ENCODE measurements at places on chromosomes 6 and 20.

- DNase-seq, result no peak
Observed at GRCh38 chr20:19304886-19305415, 92.5 kb downstream of the SLC24A3 start.

DNA sequence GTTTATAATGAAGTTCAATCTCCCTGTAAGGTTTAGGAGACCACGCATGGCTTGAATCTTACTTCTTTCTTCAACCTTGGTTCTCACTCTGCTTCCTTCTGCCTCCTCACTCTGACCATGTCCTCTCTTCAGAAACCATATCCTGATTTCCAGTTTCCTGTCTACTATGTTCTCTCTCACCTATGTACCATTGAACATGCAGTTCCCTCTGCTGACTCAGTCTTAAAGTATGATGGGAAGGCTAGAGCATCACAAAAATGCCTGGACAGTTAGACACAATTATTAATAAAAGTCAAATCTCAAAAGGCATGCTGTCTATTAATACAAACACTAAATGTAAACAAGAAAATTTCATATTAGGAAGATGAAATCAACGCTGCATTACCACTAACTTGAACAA, 151.6 kb downstream of the PRKN start:
- DNase-seq, result no peak

DNA sequence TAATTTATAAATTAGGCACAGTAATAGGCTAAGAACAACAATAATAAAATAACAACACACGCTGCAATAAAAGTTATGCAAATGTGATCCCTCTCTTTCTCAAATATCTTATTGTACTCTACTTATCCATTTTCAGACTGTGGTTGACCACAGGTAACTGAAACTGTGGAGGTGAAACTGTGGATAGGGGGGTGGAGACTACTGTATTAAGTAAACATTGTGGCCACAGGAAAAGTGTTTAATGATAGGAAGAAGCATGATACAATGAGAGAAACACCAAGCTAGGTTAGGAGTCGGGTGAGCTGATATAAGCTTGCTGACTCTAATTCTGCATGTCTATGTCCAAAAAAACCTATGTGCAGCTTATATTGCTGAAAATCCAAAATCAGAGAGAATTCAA, 23.0 kb downstream of the NHLRC1 start:
- DNase-seq, result no peak

DNA sequence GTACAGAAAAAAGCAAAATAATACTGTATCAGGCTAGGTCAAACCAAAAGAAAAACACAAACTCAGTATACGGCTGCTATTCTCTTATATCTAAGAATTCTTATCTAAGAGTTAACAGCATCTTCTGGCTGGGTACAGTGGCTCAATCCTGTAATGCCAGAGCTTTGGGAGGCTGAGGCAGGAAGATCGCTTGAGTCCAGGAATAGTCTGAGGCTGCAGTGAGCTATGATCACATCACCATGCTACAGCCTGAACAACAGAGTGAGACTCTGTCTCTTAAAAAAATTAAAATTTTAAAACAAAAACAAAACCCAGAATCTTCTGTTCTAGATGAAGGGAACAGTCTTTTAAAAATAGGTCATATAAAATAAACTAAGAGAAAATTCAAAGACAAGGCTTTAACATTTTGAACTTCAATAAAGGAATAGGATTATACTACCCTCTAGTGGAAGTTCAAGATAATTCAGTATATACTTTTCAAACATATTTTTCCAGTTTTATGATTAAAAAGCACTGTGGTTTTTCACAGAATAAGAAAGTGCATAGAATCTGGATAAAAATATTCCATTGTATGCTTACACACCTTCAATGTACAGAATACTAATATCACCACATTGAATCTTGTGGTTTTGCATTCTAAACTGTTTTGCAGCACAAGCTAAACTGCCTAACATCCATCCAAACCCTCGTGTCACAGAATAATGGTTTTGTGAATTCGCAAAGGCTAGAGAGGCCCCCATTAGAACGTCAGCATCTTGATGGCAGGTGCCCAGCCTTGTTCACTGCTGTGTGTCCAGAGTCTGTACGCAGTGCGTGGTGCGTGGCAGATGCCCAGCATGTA, 39.3 kb downstream of the DTNBP1 start:
- DNase-seq, result no peak

GRCh38 chr20:18621004-18621403, 33.1 kb downstream of the DTD1 start:
- DNase-seq, result no peak

DNA sequence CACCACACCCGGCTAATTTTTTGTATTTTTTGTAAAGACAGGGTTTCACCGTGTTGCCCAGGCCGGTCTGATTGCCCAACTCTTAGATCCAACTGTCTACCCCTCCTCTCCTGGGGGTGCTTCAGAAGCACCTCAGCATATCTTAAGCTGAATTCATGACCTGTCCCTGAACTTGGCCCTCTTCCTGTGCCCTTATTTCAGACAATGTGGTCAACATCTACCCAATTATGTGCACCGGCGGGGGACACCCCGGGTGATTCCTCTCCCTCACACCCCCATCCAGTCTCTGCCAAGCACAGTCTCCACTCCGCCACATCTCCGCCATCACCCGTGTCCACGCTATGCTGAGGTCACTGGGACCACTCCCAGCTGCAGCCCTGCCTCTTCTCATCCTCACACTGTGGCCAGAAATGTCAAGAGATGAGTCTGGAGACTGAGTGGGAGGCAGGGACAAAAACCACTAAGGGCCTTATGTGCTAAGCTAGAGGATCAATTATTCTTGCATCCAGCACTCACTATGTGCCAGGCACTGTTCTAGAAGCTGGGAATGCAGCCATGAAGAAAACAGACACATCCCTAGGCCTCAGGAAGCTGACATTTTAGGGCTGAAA, 111.9 kb downstream of the ARMC2 start:
- no peak for DNase-seq

- no peak for DNase-seq
Observed at GRCh38 chr6:144797881-144798589, 512.9 kb downstream of the UTRN start.

GRCh38 chr20:51608061-51608460, 65.5 kb upstream of the NFATC2 start:
- no peak for DNase-seq

GRCh38 chr6:34179106-34179720, 33.3 kb upstream of the GRM4 start:
- DNase-seq, result no peak

- DNase-seq, result no peak
Observed at GRCh38 chr6:10180138-10181074, 234.5 kb downstream of the TFAP2A start.

GRCh38 chr6:36075656-36076055, 48.0 kb downstream of the MAPK14 start:
- DNase-seq, result peak; percentile 28

DNA sequence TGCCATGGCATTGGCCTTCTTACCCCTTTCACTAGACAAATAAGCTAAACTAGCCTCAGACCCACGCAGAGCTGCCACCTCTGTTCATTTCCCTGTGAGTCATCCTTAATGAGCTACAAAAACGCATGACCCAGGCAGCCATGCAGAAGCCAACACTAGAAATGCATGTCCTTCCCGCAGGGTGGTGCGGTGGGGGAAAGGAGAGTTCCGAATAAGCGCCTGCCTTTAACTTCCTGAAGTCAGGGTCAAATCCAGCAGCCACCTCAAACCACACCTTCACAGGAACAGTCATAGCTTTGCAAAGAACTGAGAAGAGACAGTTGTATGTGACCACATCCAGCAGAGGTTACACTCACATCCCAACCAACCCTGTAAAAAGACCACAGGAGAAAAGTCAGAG, 40.4 kb downstream of the IRF4 start:
- DNase-seq, result no peak

DNA sequence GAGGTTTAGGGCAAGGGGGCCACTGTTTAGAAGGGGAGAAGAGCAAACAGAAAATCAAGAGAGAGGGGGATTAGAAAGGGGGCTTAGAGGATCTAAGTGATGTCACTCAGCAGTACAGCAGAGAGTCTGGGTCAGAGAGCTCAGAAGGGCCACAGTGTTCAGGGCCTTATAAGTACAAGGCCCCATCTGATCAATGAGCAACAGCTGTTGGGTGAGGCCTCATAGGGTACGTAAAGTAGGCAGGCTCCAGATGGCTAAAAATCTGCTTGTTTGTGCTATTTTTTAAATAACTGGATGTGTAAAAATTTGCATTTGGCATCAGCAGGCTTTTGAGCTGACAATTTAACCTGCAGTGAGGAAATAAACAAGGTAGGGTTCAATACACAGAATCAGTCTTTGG, 149.8 kb downstream of the SH3BGRL2 start:
- no peak for DNase-seq

- no peak for DNase-seq
Observed at GRCh38 chr6:22447249-22448196, 121.8 kb upstream of the HDGFL1 start.

GRCh38 chr6:72863131-72863530, 241.3 kb downstream of the KCNQ5 start:
- no peak for DNase-seq

GRCh38 chr6:141988327-141988726, 144.4 kb upstream of the GJE1 start:
- no peak for DNase-seq

All from inflammatory macrophage (primary cell).